ENCODE measurements at places on chromosomes 6 and 20.

GRCh38 chr6:37731888-37732287 is 34.2 kb upstream of the MDGA1 start:
- DNase-seq = peak; percentile 4

GRCh38 chr6:166608774-166609173 is 18.3 kb downstream of the RPS6KA2 start:
- DNase-seq = no peak

DNA sequence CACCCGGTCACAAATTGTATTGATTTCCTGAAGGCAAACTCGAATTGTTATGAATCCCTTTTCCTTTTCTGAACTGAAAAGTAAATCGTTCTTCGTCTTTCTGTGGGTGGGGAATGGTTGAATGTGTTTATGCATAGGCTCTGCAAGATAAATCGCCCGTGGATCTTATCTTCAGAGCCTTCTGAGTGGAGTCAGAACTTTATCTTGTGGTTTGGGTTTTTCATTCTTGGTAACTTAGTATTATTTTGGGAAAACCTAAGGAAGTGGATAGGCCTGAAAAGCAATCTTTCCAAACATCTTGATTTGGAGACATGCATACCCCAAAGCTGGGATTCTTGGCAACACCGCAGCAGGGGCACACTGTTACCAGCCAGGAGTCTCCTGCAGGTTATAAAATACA is 122.4 kb downstream of the MAP3K7 start:
- no peak for DNase-seq

DNA sequence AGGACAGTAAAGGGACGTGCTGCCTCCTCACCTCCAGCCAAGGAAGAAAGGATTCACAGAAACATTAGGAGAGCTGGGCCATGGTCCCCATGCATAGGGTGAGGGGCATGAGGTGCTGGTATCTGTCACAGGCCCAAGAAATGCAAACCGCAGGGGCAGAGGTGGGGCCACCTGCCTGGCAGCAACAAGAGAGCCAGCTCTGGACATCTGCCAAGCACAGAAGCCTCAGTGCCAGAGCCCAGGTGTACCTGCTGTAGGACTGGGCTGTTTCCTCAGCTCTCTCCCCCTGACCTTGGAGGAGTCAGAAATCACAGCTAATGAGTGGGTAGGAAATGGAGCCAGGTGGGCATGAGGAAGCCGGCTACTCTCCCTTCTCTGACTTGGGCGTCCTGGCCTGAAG is 45.3 kb downstream of the SLC2A12 start:
- no peak for DNase-seq

DNA sequence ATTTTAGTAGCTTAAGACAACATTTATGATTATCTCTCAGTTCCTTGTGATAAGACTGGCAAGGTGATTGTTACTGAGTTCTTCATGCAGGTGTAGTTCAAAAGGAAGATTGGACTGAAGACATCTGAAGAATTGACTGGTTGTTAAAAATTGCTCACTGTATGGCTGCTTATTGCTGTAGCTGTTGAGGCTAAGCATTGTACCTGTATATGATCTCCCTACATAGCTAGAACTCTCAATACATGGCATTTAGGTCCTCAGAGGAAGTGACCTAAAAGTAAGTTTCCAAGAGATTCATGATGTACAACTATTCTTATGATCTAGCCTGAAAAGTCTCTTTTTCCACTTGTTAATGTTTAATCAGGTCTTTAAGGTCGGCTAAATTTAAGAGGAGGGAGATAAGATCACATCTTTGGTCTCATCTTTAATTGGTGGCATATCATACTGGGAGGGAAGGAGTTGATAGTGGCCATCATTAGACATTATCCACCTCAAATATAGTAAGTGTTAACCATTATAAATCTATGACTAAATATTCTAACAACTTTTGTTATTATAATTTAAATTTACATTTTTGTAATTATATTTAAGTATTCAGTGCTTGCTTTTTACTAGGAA is 401.2 kb upstream of the EPHA7 start:
- no peak for DNase-seq

- peak; percentile 6 for DNase-seq
Observed at GRCh38 chr6:11653028-11653583, 115.6 kb downstream of the TMEM170B start.

DNA sequence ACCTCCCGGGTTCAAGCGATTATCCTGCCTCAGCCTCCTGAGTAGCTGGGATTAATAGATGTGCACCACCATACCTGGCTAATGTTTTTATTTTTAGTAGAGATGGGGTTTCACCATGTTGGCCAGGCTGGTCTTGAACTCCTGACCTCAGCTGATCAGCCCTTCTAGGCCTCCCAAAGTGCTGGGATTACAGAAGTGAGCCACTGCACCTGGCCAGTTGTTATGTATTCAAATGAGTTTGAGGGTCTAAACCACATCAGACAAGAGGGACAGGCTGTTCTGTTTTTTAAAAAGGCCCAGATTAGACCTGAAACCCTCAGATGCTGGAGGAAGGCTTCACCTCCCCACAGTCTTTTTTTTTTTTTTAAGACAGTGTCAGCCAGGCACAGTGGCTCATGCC is 4.1 kb upstream of the SPAG4 start:
- DNase-seq = no peak

- DNase-seq = no peak
Observed at GRCh38 chr6:44333942-44334341, 8.5 kb upstream of the SPATS1 start.
